CD4-positive, alpha-beta T cell treated with Interleukin-12 subunit alpha and Interleukin-12 subunit beta, for 1 hour (primary cell): ENCODE measurements at places on chromosomes 7 and 10.

DNA sequence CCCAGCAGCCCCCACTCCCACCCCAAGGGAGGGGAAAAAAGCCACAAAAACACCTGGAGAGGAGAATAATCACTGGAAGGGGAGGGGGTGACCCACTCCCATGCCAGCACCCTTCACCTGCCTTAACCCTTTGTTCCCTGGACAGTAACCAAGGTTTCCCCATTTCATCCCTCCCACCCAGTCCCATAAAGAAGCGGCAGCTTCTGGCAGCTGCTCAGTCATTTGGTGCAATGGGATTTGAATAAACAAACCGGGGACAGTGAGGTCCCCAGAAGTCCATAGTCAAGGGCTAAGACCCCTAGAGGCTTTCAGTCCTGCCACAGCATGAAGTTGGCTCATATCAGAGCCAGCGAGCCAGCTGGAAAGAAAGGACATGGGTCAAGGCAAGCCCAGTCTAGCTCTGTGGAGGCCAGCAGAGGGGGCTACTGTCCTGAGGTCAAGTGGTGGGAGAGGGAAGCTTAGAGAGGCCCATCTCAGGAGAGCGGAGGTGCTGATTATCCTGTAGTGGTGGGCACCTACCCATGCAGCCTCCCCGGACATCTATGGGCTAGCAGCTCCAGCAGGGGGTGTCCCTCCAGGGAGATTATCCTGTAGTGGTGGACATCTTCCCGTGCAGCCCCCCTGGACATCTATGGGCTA, 58.9 kb upstream of the LBX1 start:
- no peak for DNase-seq

- no peak for DNase-seq
Measured at GRCh38 chr10:53153831-53154230, 381.2 kb upstream of the MBL2 start.

- DNase-seq: no peak
Measured at GRCh38 chr7:73954861-73955260, 73.1 kb upstream of the ELN start.

DNA sequence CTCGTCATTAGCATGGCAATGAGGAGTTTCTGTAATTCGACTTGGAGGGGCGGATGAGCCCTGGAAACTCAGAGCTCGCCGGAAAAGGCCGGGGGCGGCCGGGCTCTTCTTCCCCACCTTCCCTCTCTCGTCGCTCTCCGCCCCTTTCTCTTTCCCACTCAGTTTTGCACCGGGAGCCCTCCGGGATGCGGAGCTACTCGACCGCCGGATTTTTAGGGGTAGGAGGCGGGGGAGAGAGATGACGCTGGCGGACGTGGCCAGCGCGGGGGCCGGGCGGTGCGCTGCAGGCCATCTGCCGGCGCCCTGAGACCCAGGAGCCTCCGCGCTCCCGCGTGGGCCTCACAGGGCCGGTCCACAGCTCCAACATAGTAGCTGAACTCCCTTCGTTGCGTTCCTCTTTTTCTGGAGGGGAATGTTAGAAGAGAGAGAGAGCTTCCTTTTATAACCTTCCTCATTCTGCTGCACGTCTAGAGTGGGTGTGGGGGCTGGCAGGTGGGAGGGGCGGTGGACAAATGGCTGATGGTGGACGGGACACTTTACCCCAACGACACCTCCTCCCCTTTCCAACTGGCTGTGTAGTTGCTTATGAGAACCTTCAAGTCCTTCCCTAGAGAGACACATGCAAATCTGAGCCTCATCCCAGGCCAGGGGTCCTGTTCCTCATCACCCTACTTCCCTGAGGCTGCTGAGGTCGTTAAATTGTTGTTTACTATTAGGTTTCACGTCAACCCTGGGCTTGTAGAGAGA, 1.1 kb upstream of the HOXA1 start:
- DNase-seq: no peak

GRCh38 chr7:123643495-123644441, 11.9 kb upstream of the LMOD2 start:
- no peak for DNase-seq

GRCh38 chr7:50560865-50561351, 4.3 kb downstream of the DDC start:
- no peak for DNase-seq

GRCh38 chr7:51223505-51223904, 93.1 kb downstream of the COBL start:
- no peak for DNase-seq
